Left renal cortex interstitium (tissue), 4 donors: ENCODE measurements at places on chromosomes 13 and 19. TPM values are rescaled to one million over a fixed set of nuclear protein-coding genes. Genes with fewer than 3 reads are reported as not detected.

GRCh38 chr19:5680084-5680436 is 256 bp downstream of the MICOS13 start:
- no peak for DNase-seq

DNA sequence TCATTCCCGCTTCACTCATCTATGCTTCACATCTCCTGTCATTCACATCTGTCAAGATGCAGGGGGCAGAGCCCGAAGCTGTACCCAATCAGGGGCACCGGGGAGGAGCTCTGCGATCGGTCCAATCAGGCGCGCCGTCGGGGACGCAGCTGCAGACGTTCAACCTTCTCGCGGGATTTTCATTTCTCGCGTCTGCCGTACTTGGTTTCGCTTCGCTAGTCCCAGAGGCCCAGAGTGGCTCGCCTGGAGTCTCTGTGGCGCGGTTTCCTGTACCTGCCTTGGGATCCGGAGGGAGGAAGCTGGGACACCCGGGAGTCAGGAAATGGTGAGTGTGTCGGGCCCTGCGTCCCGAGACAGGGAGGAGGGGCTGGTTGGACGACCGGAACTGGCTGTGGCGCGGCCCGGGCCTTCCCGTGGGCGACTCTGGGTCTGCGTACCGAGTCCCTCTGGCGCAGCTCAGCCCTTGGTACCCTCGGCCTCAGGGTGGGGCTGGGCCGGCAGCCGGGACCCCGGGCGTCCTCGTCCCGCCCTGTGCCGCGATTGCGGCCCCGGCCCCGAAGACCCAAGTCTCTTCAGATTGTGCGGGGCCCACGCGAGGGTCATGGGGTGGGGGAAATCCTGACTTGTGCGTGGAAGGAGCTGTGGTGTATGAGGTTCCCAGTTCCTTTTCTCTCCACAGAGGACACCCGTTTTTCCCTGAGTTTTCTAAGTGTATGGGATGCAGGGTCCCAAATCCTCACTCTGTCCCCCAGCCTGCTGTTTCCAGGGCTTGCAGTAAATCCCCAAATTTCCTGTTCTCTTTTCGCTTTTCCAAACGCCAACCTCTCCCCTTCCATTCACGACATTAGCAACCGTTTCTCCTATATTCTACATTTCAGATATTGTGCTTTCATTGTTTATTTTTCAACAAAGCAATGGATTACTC is at the start of gene ZNF136:
ZNF136 (plus strand) TSS at position 215 of the 925 bp plus-strand sequence; CDS start at position 323, 108 bp downstream.
- peak; percentile 76 for DNase-seq

DNA sequence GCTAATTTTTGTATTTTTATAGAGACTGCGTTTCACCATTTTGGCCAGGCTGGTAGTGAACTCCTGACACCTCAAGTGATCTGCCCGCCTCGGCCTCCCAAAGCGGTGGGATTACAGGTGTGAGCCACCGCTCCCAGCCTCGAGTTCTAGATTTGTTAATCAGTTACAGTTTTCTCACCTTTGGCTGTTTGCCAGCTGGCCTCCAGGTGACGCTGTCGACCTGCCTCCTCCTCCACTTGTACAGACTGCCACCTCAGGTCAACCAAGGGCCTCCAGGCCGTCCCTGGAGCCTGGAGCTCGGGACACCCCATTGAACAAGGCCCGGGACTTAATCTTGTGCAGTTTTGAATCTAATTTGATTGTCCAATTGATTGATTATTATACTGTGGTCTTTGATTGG is 45.5 kb downstream of the IER2 start:
- DNase-seq: no peak

GRCh38 chr13:79662882-79663281 is 181.9 kb downstream of the NDFIP2 start:
- no peak for DNase-seq

DNA sequence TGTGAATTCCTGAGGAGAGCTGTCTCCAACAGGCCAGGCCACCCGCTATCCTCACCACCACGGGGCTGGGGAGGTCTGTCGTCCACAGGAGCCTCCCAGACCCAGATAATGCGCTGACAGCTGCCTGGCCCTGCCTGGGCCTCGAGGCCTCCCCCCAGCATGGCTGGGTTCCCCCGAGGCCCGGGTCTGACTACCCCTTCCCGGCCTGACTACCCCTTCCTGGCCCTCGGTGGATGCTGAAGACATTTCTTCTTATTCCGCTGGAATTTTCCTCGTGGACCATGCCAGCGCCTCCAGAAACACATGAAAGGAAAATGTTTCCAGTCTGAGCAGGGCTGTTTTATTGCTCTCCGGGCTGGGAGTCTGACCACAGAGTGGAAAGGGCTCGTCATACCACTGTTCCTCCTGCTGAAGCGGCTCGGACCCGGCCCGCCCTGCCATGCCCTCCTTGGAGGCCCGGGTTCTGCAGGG is 16.8 kb upstream of the COMP start:
- no peak for DNase-seq

DNA sequence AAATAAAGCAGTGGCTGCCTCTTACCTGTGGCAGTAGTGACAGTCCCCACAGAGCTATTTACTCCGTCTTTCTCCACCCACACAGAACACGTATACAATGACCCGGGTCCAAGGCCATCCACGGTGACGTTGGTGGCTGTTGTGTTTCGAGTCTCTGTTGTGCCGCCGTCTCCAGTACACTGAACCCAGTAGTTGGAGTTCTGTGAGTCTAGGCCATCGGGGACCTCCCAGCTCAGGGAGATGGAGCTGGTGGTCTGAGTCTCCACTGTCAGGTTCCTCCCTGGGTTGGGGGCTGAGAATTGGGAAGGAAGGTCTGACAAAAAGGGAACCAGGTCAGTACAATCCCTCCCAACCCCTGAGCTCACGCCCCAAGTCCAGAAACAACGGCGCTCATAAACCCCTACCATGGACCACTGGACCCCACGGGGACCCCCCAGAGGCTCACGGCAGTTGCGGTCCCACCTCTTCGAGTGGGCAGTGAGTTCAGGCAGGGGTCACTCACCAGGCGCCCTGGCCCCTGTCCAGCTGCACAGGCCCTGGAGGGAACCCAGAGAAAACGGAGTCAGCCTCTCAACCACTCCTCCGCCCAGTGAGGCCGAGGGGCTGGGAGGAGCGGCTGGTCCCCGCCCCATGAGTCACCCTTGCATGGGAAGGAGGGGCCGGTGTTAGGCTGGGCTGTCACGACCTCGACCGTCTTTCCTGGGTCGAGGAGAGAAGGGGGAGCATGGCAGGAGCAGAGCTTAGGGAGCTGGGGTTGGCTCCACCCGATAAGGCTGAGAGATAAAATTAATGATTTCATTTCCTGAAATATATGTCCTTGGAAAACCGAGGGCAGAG is 2.4 kb downstream of the PTPRH start:
- DNase-seq: peak; percentile 32

GRCh38 chr19:52993342-52994178 is 20.2 kb upstream of the ERVV-1 start:
- DNase-seq: no peak

DNA sequence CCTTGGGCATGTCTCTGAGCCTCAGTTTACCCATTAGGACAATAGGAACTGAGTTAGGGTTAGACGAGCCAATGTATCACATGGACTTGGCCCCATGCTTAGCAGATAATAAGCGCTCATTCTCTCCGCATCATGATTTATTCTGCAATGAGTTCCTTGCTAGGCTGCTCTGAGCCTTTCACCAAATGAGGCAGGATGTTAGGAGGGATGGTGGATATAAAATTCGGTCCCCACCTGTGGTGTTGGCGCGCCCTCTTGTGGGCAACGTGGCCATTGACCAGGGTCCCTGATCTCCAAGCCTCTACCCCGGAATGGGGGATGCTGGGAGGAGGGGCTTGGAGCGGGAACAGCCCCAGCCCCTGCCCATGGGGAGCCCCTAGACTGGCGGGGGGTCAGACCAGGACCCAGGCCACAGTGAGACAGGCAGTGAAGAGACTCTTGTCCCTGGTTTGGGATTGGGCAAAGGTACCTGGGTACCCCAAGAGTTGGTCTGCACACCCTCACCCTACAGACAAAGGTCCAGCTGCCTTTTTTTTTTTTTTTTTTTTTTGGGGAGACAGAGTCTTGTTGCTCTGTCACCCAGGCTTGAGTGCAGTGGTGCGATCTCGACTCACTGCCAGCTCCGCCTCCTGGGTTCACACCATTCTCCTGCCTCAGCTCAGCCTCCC is 43.9 kb downstream of the CERS4 start:
- DNase-seq: no peak

DNA sequence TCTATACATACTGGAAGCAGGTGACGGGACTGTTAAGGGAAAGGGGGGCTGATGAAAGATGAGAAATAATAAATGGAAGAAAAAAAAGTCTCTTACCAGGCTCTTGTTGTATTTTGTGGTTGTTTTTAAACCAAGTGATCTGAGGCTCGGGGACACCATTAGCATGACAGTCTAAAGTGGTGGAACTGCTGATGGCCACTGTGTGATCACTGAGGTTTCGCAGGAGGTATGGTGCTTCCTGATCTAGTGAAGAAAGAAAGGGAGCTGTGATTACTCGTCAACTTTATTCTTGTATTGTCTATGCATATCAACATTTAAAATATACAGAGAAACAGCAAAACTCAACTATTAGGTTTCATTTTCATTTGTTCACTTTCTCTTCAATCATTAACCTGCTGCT is 110.1 kb downstream of the FLT1 start:
- DNase-seq: no peak

LRRC25 gene
- 1.9 TPM for polyA plus RNA-seq

SARS2 gene
- 72.0 TPM for polyA plus RNA-seq

BCL3 gene
- 9.1 TPM for polyA plus RNA-seq

PRODH2 gene
- 24.2 TPM for polyA plus RNA-seq

TMEM221 gene
- 3.5 TPM for polyA plus RNA-seq

DHDH gene
- polyA plus RNA-seq: 6.0 TPM

FFAR3 gene
- polyA plus RNA-seq: not detected
